CD8-positive, alpha-beta memory T cell (primary cell): ENCODE measurements at places on chromosomes 4 and X. TPM values are rescaled to one million over a fixed set of nuclear protein-coding genes. Genes with fewer than 3 reads are reported as not detected.

GRCh38 chr4:107592519-107592918 lies 127.5 kb downstream of the PAPSS1 start:
- H3K36me3 ChIP-seq = no peaks in the 10 kb centered on the region
- no peaks in the 10 kb centered on the region for H3K27me3 ChIP-seq
- no peak overlapping the region for H3K4me3 ChIP-seq
- H3K4me1 ChIP-seq = no peaks in the 10 kb centered on the region
- DNase-seq = no peak

DNA sequence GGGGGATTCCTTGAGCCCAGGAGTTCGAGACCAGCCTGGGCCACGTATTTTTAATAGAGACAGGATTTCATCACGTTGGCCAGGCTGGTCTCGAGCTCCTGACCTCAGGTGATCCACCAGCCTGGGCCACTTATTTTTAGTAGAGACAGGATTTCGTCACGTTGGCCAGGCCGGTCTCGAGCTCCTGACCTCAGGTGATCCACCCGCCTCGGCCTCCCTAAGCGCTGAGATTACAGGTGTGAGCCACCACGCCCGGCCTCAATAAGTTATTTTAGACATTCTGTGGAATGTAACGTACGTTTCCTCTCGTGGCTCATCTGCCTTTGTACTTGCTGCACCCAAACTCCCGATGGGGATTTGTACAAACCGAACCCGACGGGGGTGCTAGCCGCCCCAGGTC lies 8.8 kb downstream of the ASMT start:
- H3K4me1 ChIP-seq = no peaks in the 10 kb centered on the region
- no peaks in the 10 kb centered on the region for H3K27me3 ChIP-seq
- H3K4me3 ChIP-seq = no peak overlapping the region
- no peak overlapping the region for H3K27ac ChIP-seq
- DNase-seq = no peak
- H3K36me3 ChIP-seq = no peaks in the 10 kb centered on the region

Gene PNCK
- not detected for total RNA-seq

GRCh38 chr4:107253579-107254068 lies 217.5 kb upstream of the DKK2 start:
- H3K36me3 ChIP-seq = no peaks in the 10 kb centered on the region
- DNase-seq = no peak
- H3K27me3 ChIP-seq = no peaks in the 10 kb centered on the region
- H3K4me3 ChIP-seq = no peak overlapping the region

GRCh38 chr4:132097041-132097440 lies 1052.1 kb upstream of the PCDH10 start:
- no peak for DNase-seq
- H3K4me3 ChIP-seq = no peak overlapping the region

Gene GNL3L
- 92.1 TPM for total RNA-seq

- no peak overlapping the region for H3K4me3 ChIP-seq
- no peaks in the 10 kb centered on the region for H3K27me3 ChIP-seq
- no peak for DNase-seq
- no peaks in the 10 kb centered on the region for H3K36me3 ChIP-seq
- no peak overlapping the region for H3K27ac ChIP-seq
- no peaks in the 10 kb centered on the region for H3K4me1 ChIP-seq
Measured at GRCh38 chr4:75345423-75345822, 168.8 kb downstream of the RCHY1 start.

DNA sequence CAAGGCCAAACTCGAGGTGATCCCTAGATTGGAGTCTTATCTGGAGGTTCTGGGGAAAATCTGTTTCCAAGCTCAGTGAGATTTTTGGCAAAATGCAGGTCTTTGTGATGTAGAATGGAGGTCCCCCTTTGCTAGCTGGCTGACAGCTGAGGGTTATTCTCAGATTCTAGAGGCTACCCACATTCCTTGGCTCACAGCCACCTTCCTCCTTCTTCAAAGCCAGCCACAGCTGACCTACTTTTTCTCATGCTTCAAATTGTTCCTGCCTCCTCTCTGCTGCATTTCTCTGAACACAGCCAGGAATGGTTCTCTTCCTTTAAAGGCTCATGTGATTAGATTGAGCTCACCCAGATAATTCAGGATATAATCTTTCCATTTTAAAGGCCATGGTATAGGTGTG lies 86.9 kb downstream of the VCX3A start:
- no peak overlapping the region for H3K27ac ChIP-seq
- no peaks in the 10 kb centered on the region for H3K27me3 ChIP-seq
- H3K4me3 ChIP-seq = no peak overlapping the region
- H3K4me1 ChIP-seq = no peaks in the 10 kb centered on the region
- H3K36me3 ChIP-seq = no peaks in the 10 kb centered on the region

DNA sequence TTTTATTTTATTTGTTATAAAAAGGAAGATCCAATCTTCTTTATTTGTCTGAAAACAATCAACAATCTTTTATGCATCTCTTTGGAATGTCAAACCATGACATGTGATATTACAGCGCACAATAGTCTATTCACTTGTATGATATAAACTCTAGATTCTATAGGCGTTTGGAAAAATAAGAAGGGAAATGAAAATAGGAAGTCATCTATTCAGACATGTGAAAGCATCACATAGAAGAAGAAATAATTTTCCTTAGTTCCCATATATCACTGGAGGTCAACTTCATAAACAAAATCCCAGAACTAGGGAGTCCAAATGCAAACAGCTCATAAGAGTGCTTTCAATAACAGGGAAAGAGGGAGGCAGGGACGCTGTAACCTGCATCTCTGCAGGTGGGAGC lies 139.5 kb upstream of the RASGEF1B start:
- H3K27ac ChIP-seq = no peak overlapping the region
- DNase-seq = no peak
- H3K4me3 ChIP-seq = no peak overlapping the region
- no peaks in the 10 kb centered on the region for H3K27me3 ChIP-seq
- no peaks in the 10 kb centered on the region for H3K36me3 ChIP-seq
- no peaks in the 10 kb centered on the region for H3K4me1 ChIP-seq

GRCh38 chr4:76803522-76803921 lies 94.4 kb downstream of the SOWAHB start:
- no peak for DNase-seq
- no peak overlapping the region for H3K27ac ChIP-seq
- H3K4me1 ChIP-seq = no peaks in the 10 kb centered on the region
- no peaks in the 10 kb centered on the region for H3K36me3 ChIP-seq
- no peaks in the 10 kb centered on the region for H3K27me3 ChIP-seq

DNA sequence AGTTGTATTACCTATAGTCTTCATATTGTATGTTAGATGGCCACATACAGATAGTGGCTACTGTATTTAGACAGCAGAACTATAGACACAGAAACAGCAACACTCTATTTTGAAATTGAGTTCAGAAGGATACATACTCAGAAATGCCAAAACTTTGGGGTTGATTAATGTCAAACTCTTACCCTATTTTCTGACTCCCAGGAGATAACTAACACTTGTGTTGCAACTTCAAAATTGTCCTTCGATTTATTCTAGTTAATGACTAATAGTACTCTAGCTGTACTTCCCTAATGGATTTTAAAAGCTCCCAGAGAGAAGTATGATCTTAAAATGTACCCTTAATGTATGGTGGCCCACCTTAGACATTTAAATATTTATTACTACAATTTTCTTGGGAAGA lies 229.9 kb upstream of the UGT8 start:
- DNase-seq = no peak
- H3K27me3 ChIP-seq = no peaks in the 10 kb centered on the region
- H3K4me3 ChIP-seq = no peak overlapping the region

GRCh38 chr4:151325111-151325948 lies at the start of gene SH3D19:
SH3D19 (minus strand) TSS chr4:151325605; CDS start chr4:151325352, 253 bp downstream.
- DNase-seq = no peak
- no peaks in the 10 kb centered on the region for H3K4me1 ChIP-seq
- H3K36me3 ChIP-seq = no peaks in the 10 kb centered on the region
- H3K27ac ChIP-seq = no peak within 1 kb of the TSS

Gene SOWAHD
- total RNA-seq = 0.33 TPM

DNA sequence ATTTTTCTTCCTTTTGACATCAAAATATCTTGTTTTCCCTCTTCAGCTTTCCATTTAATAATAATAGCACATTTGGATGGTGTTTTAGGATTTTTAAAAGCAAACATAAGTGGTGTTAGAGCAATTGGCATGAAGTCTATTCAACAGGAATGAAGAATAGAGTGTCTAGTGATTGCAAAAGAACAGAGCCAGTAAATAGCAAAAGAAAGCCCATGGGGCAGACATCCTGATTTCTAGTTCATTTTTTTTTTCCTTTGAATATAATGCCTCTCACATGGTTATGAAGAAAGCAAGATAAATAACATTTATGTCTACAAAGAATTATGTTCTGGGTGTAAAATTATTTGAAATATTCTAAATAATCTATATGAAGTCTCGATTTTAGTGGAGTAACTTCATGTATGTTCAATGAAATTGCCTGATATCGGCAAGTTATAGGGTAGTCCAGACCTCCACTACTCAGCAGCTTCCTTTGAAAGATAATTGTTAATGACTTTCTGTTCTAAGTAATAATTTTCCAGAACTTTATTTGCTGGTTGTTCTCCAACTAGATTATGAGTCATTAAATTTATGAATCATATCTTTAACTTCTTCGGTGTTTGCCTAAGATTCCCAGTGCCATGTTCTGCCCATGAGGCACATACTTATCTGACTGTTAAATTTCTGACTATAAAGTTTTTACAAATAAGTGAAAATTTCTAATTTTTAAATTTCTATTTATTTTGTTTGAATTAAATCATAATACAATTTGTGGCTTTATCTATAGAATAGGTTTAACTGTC lies 587.9 kb downstream of the TLL1 start:
- DNase-seq = no peak
- H3K27ac ChIP-seq = no peak overlapping the region
- no peak overlapping the region for H3K4me3 ChIP-seq
- H3K4me1 ChIP-seq = no peaks in the 10 kb centered on the region
- no peaks in the 10 kb centered on the region for H3K36me3 ChIP-seq

- no peak overlapping the region for H3K27ac ChIP-seq
- no peak for DNase-seq
- H3K36me3 ChIP-seq = no peaks in the 10 kb centered on the region
- H3K4me3 ChIP-seq = no peak overlapping the region
- no peaks in the 10 kb centered on the region for H3K27me3 ChIP-seq
Measured at GRCh38 chr4:16772366-16772850, 126.0 kb downstream of the LDB2 start.

DNA sequence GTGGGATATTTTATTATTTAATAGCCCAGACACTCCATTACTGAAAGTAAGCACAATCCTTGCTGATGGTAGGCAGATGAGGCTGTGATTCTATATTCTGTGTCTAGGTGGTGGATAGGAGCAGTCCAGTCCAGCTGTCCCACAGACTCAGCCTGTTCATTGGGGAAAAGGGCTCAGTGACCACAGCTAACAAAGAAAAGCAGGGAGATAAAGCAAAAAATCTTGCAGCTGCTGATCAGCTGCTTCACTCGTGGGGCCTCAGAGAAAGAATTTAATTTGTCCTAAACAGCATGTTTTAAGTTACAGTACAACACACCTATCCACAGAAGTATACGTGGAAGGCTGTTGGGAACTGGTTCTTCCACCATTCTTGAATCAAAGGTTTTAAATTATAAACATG lies 40.7 kb upstream of the ANK2 start:
- H3K27ac ChIP-seq = no peak overlapping the region
- no peaks in the 10 kb centered on the region for H3K27me3 ChIP-seq
- no peaks in the 10 kb centered on the region for H3K4me1 ChIP-seq
- no peak for DNase-seq
- no peaks in the 10 kb centered on the region for H3K36me3 ChIP-seq
- no peak overlapping the region for H3K4me3 ChIP-seq

DNA sequence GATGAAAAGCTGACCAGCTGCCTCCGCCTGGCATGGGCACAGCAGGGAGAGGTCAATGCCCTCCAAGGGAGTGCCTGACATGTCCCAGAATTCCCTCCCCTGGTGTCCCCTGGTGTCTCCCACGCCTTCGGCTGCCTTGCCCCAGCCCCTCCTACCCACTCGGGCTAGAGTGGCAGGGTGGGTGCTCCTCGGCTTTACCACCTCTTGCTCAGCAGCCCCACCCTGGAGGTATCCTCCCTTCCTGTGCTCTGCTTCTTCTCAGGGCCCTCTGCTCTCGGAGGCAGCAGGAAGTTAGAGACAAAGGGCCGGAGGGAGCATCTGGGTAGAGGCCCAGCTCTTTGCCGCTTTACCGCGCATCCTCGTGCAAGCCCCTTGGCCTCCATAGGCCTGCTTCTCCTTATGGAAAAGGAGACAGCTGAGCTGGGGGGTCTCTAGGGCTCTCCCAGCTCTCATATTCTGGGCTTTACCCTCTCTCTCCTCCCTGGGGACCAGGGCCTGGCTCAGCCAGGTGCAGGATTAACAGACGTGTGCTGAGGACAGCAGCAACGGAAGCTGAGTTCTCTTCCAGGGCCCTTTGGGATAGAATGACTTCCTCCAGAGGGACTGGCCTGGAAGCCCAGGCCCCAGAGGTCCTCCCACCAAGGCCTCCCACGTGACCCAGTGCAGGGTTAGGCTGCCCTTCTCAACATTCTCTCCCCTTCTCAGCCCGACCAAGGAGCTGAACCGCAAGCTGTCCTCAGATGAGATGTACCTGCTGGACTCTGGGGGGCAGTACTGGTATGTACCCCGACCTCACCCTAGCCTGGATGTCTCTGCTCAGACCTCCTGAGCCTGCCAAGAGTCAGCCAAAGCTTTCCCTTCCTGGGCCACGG lies 17.2 kb downstream of the XPNPEP2 start:
- no peaks in the 10 kb centered on the region for H3K36me3 ChIP-seq
- no peaks in the 10 kb centered on the region for H3K27me3 ChIP-seq
- peaks cover 66% of the 10 kb centered on the region for H3K4me1 ChIP-seq
- DNase-seq = peak; percentile 58

Gene SPANXN3
- total RNA-seq = not detected
